Fibroblast of skin of left biceps (primary cell): ENCODE measurements at places on chromosomes 16 and 17.

GRCh38 chr16:52581530-52581929 is 34.6 kb upstream of the TOX3 start:
- DNase-seq = no peak

- no peak for DNase-seq
Measured at GRCh38 chr16:23371368-23371767, 69.3 kb downstream of the SCNN1B start.

GRCh38 chr16:57262841-57263540 is 17.9 kb downstream of the ARL2BP start:
- DNase-seq = no peak

- no peak for DNase-seq
Measured at GRCh38 chr16:9012848-9013507, 49.3 kb upstream of the USP7 start.

- no peak for DNase-seq
Measured at GRCh38 chr17:43581613-43582012, 35.5 kb upstream of the ETV4 start.
